ENCODE measurements at places on chromosomes 1 and 21.

DNA sequence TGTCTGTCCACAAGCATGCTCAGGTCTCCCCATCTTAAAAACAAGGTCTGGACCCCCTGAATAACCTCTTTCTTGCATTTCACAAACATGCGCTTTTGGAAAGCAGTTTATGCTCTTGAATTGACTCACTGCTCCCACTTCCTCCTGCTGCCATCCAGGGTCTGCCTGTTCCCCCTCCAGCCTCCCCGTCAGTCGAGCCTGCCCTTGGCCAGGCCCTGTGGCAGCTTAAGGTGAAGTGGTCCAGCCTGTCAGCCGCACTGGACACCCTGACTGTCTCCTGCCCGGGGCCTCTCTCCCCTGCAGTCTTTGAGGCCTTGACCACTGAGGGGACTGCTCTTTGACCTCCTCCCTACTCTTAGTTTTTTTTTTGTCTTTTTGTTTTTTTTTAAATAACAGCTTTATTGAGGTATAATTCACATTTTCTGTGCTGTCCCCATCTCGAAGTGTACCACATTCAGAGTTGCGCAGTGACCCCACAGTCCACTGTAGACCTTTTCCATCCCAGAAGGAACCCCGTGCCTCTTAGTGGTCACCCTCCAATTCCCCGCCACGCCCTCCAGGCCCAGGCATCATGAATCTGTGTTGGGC lies 18.3 kb downstream of the GPR137B start:
- DNase-seq = no peak

DNA sequence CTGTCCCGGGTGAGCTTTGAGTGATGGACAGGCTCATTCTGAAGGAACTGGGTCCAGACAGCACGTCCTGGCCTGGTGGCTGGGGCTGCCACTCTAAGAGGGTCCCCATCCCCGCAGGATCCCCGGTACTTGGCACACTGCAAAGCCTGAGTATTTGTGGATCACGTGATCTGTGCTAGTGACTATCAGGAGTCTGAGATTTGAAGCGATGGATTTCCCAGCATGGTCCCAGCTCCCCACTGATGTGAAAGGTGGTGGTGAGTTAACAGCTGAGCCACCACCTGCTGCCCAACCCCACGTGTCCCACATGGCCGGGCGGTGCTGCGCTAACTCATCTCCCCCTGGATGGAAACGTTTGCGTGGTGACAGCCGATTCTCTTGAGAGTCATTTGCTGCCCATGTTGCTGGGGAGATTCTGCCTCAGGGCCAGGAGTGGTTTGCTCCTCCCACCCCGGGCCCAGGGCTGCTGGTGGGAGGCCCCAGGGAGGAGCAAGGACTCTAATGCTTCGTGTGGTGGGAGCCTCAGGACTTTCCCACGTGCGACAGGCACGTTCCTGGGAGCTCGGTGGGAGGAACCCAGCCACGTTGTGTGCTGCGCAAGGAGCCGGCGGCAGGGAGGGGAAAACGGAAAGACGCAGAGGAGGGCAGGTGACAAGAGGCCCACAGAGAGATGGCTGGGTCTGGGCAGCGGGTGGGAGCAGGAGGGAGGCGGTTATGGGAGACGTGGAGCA lies 15.1 kb downstream of the FAAP20 start:
- no peak for DNase-seq

DNA sequence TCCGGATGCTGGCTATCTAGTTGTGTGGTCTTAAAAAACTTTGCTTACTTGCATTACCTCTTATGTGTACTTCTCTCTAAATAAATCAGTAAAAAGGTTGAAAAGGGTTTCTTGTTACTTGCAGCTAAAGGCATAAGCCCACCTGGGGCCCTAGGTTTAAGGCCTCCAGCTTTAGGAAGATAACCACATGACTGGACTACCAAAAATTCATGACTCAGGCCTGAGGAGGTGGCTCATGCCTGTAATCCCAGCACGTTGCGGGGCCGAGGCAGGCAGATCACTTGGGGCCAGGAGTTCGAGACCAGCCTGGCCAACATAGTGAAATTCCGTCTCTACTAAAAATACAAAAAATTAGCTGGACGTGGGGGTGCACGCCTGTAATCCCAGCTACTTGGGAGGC lies 142.9 kb downstream of the APP start:
- DNase-seq = no peak

- no peak for DNase-seq
These were observed 19.0 kb upstream of the LRRC52 start for GRCh38 chr1:165524639-165525285.

GRCh38 chr1:147647796-147648633 lies 22.3 kb downstream of the ACP6 start:
- DNase-seq = peak; percentile 16

- no peak for DNase-seq
These were observed 99.4 kb upstream of the JUN start for GRCh38 chr1:58883037-58883887.

- no peak for DNase-seq
These were observed 24.4 kb upstream of the RGS5 start for GRCh38 chr1:163227126-163227525.

- DNase-seq = no peak
These were observed 150.5 kb upstream of the RUNX3 start for GRCh38 chr1:25080294-25081209.

DNA sequence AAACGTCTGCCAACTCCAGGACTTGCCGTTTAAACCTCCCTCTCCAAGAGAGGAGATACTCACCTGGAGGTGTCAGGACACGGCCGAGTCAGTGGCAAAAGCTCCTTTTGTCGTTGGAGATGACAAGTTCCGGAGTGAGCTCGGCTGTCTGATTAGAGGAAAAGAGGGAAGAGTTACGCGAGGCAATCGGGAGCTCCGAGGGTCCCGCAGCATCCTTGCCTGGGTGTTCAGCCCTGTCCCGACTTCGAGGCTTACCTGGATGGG lies 497 bp downstream of the ID3 start:
- DNase-seq = no peak

GRCh38 chr1:68620571-68620970 lies 123.7 kb upstream of the DEPDC1 start:
- no peak for DNase-seq

- no peak for DNase-seq
These were observed 13.7 kb downstream of the ACTA1 start for GRCh38 chr1:229420224-229420623.

GRCh38 chr1:209703834-209704504 lies 677 bp upstream of the HSD11B1 start:
- DNase-seq = no peak

GRCh38 chr1:243407284-243408018 lies 151.6 kb downstream of the SDCCAG8 start:
- no peak for DNase-seq

DNA sequence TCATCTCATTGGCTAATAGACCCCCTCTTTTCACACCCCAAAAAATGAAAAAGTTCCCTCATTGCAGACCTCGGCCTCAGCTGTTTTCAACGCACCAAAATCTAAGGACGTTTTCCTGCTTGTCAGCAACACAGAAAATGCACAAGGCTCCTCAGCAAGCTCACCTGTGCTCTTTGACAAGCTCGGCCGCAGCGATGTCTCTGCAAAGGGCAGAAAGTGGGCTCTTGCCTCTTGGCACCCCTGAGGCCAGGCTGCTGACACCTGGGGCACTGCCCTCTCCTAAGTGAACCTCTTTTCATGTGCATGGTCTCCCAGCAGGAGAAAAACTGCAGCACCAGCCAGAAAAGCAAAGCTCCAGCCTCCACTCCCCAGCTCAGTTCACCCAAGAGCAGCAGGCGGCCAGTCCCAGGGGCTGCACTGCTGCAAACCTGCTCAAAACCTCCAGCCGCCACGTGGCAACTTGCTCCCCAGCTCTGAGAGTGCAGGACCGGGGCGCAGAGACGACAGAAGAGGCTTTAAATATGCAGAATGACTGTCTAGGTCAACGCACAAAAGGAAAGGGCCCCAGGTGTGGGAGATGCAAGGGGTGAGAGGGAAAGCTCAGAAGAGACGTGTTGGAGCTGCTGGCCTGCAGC lies 101.7 kb downstream of the PDE9A start:
- no peak for DNase-seq

DNA sequence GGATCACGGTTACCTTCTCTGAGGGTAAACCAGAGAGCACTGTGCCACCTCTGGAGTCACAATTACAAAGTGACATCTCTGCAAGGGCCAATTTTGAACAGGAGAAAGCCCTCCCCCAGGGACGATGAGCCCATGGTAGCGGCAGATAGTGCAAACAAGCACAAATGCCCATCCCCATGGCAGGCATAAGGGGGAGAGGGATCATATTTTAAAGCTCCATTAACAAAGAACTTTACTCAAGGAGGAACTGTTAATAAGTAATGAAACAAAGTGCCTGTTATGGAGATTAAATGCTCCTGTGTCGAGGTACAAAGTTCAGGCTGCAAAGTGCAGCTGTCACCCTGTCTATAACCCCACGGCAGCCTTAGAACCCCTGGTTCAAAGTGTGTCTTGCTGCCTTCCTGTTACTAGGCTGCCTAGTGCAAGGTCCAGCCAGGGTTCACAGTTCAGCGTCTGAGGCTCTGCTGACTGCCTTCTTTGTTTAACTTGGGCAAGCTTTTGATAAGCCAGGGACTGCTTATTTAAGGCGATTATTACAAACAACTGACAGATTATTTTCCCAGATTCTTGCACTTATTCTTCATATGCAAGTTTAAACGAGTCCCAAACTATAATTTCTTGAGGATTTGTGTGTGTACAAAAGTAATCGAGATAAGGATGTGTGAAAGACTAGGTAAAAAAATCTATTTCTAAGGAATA lies 75.7 kb upstream of the NRIP1 start:
- no peak for DNase-seq

- DNase-seq = no peak
These were observed 76.6 kb upstream of the HOOK1 start for GRCh38 chr1:59738152-59738551.

DNA sequence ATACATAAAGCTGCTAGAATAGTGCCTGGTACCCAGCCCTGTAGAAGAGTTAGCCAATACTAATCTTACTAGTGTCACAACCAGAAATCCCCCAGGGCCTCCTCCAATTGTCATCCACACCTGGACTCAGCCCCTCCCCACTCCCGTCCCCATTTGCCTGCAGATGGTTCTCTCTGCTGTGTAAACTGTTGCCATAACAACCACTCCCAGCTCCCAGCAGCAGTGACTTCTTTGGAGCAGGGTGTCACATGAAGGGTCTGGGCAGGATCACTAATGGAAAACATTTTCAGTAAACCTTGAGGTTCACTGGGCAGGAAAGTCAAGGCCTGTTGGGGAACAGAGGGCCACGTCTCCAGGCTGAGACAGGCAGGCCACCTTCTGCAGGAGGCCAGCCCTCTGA lies 126.0 kb upstream of the IPO9 start:
- no peak for DNase-seq

GRCh38 chr1:152976688-152977087 lies 6.2 kb downstream of the SPRR4 start:
- DNase-seq = no peak

DNA sequence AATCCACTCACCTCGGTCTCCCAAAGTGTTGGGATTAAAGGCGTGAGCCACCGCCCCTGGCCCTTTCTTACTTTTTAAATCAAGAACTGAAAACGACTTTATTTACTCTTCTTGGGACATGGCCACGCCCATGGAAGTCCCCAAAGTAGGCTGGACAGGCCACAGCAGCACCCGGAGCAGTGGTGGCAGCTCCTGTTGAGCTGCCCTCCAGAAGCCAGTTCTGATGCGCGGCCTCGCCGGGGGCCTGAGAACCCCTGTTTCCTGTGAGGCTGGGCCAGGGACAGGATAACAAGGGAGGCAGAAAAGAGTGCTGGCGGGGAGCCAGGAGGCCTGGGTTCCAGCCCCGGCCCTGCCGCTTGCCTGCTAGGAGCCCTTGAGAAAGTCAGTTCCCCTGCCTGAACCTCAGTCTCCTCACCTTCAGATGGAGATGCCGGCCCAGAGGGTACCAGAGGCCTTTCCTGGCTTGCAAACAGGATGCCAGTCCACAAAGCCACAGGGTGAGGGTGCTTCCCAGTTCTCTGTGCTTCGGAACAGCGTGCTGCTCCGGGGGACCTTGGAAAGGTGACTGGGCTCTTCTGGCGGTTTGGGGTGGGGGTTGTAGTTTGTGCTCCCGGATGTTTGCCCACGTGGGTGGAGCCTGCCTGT lies 59.4 kb downstream of the RUNX3 start:
- no peak for DNase-seq

GRCh38 chr21:41966872-41967621 lies 13.2 kb upstream of the C2CD2 start:
- DNase-seq = no peak

- no peak for DNase-seq
These were observed 1.8 kb upstream of the CTPS1 start for GRCh38 chr1:40977716-40978115.

GRCh38 chr21:31597683-31598082 lies 61.8 kb upstream of the SOD1 start:
- no peak for DNase-seq

Data from activated CD8-positive, alpha-beta memory T cell treated with anti-CD3 and anti-CD28 coated beads for 4 hours (primary cell).